Regular cardiac myocyte (primary cell): ENCODE measurements at places on chromosomes 3 and 15. TPM values are rescaled to one million over a fixed set of nuclear protein-coding genes. Genes with fewer than 3 reads are reported as not detected.

Gene KIF23
- 8.5 and 60.4 TPM in 2 replicates for total RNA-seq

Gene TWF2
- total RNA-seq: 60.3 and 100 TPM in 2 replicates

Gene GPR149
- not detected in 2 replicates for total RNA-seq

Gene SOX2
- total RNA-seq: not detected in 2 replicates

Gene LMAN1L
- total RNA-seq: not detected in 2 replicates

Gene SH2D7
- total RNA-seq: not detected in 2 replicates

Gene ZNF385D
- 0.85 and 0.96 TPM in 2 replicates for total RNA-seq

Gene CHRNA7
- 0.19 and 0.28 TPM in 2 replicates for total RNA-seq

Gene PLA2G4D
- total RNA-seq: under 0.01 TPM in 1 of 2 replicates, not detected in the other

Gene PRR20G
- total RNA-seq: not detected in 2 replicates

Gene ILDR1
- not detected in 2 replicates for total RNA-seq

Gene SERINC4
- not detected in 2 replicates for total RNA-seq

Gene C3orf20
- under 0.01 TPM in 1 of 2 replicates, not detected in the other for total RNA-seq

Gene HYAL3
- 5.2 and 6.8 TPM in 2 replicates for total RNA-seq

Gene SPINK8
- total RNA-seq: not detected in 2 replicates

Gene GRAMD1C
- total RNA-seq: 3.7 and 7.5 TPM in 2 replicates
